ENCODE measurements at places on chromosomes 7 and 10.
A peak's percentile ranks its signal among the peaks of the same experiment; 100 is the strongest.

- DNase-seq, result no peak
Observed at GRCh38 chr7:132312531-132313055, 263.7 kb downstream of the PLXNA4 start.

DNA sequence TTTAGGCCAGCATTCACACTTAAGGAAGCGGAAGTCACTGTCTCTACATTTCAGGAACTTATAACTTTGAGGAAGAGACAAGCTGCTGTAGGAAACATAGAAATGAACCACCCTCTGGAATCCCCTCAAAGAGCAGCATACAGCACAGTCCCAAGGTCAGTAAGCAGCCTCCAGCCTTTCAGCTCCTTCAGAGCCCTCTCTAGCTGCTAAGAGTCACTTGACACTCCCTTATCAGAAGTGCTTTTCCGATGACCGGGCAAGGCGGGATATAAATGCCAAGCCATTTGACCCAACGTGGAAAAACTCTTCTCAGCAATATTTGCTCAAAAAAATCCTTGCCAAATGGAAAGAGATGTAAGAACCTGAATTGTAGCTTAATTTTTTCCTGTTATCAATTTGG lies 1284.3 kb downstream of the XPNPEP1 start:
- no peak for DNase-seq

DNA sequence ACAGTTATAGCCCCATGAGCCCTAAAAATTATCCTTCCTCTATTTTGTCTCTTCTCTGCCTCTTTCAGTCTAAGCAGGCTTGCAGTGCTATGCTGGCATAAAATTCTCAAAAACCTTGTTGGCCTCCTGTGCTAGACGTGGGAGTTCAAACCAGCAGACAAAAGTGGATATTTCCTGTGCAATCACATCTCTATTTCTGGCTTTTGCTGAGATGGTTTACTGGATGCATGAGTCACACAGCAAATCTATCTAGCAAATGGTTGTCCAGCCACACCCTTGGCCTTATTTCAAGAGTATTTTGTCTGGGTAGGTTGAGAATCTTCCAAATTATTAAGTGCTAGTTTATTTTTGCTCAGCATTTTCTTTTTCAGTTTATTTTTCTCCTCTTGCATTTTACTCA lies 370.8 kb downstream of the CDC14C start:
- DNase-seq, result no peak

DNA sequence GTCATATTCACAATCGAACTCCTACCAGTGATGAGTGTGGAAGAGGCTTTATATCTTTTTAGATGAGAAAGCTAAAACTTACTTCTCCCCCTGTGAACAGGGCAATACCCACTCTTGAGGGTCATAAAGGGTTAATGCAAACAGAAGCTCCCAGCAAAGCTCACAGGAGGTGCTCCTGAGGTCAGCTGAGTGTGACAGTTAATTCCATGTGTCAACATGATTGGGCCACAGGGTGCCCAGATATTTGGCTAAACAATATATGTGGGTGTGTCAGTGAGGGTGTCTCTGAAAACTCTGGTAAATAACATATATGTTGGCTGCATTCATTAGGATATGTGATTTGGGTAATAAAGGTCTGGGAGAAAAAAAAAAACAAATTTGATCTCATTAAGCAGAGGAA lies 86.0 kb downstream of the HIP1 start:
- no peak for DNase-seq

DNA sequence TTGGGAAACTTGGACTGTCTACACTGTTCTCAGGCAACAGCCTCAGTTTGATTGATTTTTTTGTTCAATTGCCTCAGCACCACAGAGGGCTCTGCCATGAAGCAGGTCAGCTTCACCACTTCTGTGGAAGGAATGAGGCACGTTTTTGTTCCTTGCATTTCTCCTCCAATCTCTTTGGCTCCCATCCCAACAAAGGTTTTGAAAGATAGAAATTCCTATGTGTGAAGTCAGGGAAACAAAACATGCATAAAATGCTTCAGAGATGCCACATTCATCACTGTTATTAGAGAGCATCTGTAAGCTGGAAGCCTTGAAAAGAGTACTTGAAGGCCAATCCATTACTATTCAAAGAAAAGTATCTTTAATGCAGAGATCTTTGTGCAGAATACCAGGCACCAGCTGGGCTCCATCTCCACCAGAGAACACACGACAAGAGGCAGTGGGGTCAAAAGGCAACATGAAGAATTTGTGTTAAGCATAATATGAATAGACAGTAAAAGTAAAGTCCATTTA lies 249.1 kb upstream of the LYZL1 start:
- DNase-seq, result no peak

DNA sequence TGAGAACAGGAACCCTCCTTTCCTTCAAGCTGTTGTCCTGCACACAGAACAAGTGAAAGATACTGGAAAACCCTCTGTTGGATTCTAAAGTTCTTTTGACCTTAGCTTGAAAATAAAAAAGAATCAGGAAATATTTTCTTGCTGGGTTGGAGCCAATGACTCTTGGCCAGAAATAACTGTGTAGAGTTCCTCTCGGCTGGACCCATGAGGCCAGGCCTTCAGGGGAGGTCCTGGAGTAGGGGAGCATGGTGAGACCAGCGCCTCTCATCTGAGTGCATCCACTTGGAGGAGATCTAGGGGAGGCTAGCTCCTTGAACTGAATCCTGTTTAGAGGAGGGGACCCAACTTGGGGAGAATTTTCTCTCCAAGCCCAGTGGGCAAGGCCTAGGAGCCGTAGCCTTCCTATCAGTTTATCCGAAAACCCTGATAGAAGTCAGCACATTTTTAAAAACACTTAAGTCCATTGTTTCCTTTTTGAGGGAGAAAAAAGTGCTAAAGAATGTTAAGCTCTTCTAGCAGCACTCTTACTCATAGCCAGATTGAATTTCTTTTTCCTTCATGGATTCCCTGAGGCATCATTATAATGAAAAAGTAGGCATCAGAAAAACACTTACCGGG lies 635.7 kb upstream of the ANKRD30A start:
- no peak for DNase-seq

GRCh38 chr7:149459540-149460452 lies 1.1 kb downstream of the ZNF777 start:
- DNase-seq, result no peak

- no peak for DNase-seq
Observed at GRCh38 chr10:132913559-132914115, 28.7 kb downstream of the CFAP46 start.

- no peak for DNase-seq
Observed at GRCh38 chr7:47256016-47256415, 325.9 kb downstream of the TNS3 start.

- DNase-seq, result no peak
Observed at GRCh38 chr7:95427166-95427565, 7.7 kb downstream of the PON2 start.

DNA sequence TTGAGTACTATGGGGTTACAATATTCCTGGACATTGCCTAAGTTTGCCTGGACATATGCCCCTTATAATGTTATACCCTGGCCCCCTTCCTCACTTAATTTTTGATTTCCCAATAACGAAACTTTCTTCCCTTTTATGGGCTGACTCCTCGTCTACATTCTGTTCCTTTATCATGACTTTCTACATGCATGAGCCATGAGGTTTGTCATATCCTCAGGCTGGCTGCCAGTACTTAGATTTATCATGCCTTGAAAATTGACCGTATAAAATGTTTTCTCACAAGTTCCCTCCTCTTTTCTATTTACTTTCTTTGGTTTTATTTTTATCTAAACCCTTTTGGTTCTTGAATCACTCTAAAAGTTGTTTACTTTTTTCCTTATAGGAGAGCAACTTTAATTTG lies 4.7 kb downstream of the DNAH11 start:
- no peak for DNase-seq

- no peak for DNase-seq
Observed at GRCh38 chr10:8052341-8052955, 2.0 kb upstream of the GATA3 start.

DNA sequence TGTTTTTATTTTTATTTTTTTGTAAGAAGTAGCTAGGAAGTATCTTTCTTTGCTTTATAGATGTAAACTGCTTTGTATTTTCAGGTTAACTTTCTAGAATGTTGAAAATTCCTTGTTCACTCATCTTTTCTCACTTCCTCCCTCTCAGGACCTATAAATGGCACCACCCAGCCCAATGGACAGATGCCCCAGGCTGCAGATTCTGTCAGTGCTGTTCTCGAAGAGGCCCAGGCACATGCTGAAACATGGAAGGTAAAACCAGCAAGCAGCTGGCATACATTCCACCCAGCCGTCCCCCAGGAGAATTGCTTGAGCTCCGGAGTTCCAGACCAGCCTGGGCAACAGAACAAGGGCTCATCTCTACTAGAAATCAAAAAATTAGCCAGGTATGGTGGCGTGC lies 47.1 kb upstream of the PDSS1 start:
- no peak for DNase-seq

DNA sequence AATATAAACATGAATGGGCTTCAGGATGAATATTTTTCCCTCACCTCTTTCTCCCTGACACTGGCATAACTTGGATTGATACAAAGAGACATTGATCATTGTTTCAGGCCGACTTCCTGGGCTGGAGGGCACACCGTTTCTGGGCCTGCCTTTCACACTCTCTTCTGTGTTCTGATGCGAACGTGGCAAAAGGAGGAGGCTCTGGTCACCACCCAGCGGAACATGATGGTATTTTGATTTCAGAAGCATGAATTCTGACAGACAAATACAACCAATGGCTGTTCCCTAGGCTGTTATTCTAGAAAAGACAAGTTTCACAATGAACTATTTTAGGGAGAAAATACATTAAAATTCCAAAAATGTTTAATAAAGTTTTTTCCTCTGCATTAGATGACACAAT lies 534.5 kb upstream of the MKI67 start:
- no peak for DNase-seq

GRCh38 chr7:132650498-132650897 lies 74.2 kb upstream of the PLXNA4 start:
- DNase-seq, result no peak

DNA sequence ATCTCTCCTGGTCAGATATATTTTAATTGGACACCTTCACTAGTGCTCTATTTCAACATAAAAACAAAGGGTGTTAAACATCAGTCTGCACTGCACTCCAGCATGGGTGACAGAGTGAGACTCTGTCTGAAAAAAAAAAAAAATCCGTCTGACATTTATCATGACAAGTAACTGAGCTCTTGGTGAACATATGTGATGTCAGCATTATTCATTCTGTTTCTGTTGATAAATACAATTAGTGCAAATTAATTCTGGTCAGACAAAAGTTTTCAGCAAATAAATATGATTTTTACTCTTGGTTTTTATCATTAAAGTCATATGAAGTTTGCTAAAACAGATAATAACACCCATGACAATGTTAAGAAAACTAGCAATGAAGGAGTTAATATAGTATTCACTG lies 692.8 kb upstream of the GRM3 start:
- no peak for DNase-seq

GRCh38 chr10:63260860-63261251 lies 127.7 kb downstream of the NRBF2 start:
- no peak for DNase-seq

GRCh38 chr7:152341039-152341913 lies 94.5 kb downstream of the KMT2C start:
- DNase-seq, result no peak

- no peak for DNase-seq
Observed at GRCh38 chr7:12127455-12127854, 83.6 kb upstream of the TMEM106B start.

DNA sequence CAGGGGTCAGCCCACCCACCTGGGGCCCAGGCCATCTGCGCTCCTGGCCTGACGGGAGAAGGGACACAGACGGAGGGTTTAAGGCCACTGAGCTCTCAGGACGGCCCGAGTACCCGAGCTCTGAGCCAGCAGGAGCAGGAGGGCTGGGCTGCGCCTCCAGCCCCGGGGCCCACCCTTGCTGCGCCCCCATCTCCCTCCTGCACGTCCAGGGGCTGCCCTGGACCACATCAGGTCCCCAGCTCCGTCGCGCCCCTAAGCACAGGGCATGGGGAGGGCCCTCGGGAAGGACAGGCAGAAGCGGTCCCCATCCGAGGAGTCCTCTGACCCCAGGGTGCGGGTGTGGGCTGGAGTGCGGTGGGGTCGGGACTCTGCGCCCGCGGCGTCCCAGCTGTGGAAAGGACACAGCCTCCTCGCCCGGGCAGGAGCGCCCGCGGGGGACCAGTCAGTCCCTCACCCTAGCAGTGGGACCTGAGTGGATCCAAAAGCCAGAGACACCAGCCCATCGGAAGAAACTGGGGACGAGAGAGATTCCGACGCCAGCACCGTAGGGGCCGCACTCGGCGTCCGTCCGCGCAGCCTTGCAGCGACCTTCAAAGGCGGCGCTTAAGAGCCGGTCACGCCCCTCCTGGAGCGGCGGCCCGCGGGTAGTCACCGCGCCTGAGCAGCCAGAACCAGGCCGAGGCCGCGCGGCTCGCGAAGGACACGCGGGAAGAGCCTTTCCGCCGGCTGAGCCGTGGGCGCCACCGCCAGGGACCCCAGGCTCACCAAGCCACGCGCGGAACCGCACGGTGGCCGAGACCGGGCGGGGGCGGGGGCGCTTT lies 15.9 kb downstream of the CAMK2B start:
- DNase-seq, result no peak

DNA sequence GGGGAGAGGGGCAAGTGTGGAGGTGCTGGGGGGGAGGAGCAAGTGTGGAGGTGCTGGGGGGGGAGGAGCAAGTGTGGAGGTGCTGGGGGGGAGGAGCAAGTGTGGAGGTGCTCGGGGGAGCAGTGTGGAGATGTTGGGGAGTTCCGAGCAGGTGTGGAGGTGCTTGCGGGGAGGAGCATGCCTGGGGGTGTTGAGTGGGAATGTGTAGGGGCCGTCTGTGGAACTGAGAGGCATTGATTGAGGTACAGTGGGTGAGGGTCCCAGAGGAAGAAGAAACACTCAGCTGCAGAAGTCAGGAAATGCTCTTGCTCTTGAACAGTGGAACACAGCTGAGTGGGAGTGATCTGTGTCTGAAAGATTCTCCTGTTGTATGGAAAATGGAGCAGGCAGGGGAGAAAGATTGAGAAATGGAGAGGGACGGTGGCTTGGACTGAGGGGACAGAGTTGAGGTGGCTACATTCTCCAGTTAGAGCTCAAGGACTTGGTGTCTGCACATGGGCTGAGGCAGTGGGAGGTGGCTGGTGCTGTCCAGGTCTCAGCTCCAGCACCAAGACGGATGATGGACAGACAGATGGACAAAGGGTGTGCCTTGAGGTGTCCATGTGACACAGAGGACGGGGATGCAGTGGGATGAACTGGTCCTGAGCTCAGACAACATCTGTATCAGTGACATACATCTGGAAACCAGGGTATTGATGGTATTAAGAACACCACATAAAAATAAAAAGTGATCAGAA lies 25.2 kb upstream of the NCAPG2 start:
- no peak for DNase-seq

DNA sequence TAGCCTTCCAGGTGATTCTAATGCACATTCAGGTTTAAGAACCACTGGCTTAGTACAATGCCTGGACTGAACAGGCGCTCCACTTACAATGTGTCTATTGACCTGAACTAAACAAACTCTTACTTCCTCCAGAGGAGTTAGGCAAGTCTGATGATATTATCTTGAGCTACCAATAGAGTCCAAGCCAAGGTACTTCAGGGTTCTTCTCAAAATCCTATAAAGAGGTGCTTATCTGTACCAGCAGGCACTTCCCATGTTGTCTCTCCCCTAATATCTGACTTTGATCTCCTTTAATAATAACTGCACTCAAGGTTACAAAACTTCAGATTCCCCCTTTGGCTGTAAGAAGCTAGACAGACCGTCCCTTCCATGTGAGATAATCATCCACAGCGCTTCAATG lies 157.0 kb upstream of the SVIL start:
- DNase-seq, result no peak

GRCh38 chr10:89391907-89392756 lies at the start of gene IFIT1:
TSS of gene IFIT1 (plus strand) at chr10:89392623. CDS start at chr10:89392713, 90 bp downstream.
- DNase-seq, result peak; percentile 78
